LNCaP clone FGC (cell line): ENCODE measurements at places on chromosomes 3 and 15.

DNA sequence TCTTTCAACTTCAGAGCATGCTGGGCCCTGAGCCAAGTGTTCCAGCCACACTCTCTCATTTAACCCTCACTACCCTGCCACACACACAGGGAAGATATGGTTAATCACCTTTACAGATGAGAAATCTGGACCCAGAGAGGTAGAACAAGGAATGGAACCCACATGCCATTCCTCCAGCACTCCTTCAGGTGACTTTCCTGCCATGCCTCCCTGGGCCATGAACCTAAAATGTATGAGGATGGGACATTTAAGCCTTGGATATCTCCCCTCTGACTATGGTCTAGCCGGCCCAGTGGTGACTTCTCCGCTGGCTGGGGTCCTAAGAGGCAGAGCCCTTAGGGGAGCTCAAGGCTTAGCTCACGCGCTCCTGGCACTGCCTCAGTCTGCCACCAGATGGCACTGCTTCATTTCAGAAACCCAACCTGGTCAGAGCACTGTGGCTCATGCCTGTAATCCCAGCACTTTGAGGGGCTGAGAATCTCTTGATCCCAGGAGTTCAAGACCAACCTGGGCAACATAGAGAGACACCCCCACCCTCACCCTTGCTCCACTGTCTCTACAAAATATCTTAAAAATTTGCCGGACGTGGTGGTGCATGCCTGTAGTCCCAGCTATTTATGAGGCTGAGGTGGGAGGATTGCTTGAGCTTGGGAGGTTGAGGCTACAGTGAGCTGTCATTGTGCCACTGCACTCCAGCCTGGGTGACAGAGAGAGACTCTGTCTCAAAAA, 2.2 kb upstream of the DCAF1 start:
- peak; percentile 32 for DNase-seq

DNA sequence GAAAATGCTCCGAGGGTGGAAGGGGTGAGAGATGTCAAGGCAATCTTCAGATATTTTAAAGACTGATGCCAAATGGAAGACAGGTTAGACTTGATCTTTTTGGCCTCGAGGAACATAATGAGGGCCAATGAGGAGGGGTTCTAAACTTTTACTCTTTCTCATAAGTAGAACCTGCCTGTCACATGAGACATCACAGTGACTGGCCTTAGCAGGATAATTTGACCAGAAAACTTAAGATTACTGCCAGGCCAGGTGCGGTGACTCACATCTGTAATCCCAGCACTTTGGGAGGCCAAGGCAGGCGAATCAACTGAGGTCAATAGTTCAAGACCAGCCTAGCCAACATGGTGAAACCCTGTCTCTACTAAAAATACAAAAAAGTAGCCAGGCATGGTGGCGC, 12.2 kb downstream of the TM4SF4 start:
- no peak for DNase-seq

- DNase-seq: no peak
These were observed 197.7 kb upstream of the CTNNB1 start for GRCh38 chr3:41001556-41001955.

- DNase-seq: no peak
These were observed 27.7 kb upstream of the PLXNA1 start for GRCh38 chr3:126955004-126955790.

DNA sequence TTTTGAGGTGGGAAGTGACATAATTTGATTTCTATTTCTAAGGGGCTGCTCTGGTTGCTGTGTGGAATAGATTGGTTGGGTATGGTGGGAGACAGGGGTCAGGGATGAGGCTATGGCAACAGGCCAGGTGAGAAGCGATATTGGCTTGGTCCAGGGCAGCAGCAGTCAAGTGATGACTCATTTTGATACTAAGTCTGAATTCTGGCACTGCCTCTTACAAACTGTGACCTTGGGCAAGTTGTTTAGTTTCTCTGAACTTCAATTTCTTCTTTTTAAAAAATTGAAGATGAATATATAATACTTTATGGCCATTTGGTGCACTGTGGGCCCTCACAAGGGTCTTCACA, 40.4 kb upstream of the CLSTN2 start:
- DNase-seq: no peak

- DNase-seq: no peak
These were observed 139.7 kb upstream of the CPNE4 start for GRCh38 chr3:132174500-132174899.

GRCh38 chr15:43127752-43128151, 5.6 kb upstream of the TMEM62 start:
- DNase-seq: peak; percentile 97

- DNase-seq: no peak
These were observed 8.1 kb upstream of the MINDY4B start for GRCh38 chr3:150913133-150913922.

DNA sequence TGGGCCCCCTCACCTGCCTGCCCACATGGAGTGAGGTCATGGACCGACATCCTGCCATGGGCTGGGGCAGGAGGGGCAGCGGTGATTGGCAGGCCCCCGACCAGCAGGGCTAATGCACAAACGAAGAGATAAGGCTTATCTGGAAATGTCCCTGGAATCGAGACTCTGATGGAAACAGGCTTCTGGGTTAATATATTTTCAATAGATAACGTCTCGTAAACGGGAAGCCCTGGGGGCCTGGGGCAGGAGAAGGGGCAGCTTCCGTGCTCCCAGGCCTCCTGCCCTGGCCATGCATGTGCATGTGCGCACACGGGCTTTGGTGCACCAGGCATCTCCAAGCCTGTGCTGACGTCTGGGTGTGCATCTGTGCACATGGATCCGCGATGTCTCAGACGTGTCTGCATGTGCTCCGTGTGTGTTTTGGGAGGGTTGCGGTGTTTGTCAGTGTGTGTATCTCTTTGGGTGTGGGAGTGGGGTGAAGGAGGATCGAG, 55.1 kb downstream of the DNAJB8 start:
- no peak for DNase-seq

DNA sequence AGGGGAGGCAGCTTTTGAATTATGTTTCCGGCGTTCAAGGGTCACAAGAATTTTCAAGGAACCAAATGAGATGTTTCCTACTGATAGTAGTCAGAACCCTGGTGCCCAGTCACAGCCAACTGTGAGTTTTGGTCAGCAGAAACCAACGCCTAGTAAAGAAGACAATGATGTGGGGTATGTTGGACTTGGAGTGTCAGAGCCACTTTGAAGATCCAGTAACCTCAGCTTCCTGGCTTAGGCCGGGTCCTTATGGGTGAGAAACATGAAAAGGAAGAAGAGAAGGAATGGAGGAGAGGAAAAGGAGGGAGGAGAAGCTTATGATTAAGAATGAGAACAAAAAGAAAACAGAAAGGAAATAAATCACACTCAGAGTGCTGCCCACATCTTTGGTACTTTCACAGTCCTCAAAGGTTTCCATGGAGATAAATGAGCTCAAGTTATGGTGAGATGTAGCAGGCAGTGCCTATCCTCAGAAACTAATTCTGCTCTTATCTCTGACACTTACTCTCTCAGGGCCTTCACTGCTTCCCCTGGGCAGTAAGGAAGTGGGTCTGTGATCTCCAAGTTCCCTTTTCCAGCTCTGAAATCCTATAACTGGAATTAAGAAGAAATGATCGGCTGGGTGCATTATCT, 2.0 kb upstream of the MCF2L2 start:
- no peak for DNase-seq

DNA sequence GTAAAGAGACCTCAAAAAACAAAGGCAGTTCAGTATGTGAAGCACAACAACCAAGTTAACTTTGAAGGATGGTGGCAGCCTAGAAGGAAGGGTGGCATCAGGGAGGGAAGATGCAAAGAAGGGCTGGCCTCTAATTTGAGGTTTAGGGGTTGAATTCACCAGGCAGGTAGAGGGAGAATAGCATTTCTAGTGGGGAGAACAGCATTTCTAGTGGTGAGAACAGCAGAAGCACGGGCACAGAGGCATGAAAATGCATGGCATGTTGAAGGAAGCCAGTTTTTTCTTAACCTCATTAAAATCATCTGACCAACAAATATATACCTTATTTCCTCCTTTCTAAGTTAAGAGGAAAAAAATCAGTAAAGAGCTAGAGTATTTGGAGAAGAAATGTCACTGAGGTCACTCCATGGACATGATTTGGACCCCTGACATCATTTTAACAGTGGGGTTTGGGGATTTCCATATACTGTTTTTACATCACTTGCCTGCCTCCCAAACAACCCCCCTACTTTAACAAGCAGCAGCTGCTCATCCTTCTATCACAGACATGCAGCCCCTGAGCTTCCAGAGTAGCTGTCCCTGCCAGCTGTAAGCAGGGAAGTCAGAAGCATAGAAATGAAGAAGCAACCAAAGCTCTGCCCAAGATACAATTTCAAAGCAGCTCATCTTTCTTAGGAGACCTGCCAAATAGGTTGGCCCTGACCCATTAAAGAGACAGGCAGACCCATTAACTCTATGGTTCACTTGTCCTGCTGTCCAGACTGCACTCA, 2.4 kb upstream of the POPDC2 start:
- peak; percentile 33 for DNase-seq

DNA sequence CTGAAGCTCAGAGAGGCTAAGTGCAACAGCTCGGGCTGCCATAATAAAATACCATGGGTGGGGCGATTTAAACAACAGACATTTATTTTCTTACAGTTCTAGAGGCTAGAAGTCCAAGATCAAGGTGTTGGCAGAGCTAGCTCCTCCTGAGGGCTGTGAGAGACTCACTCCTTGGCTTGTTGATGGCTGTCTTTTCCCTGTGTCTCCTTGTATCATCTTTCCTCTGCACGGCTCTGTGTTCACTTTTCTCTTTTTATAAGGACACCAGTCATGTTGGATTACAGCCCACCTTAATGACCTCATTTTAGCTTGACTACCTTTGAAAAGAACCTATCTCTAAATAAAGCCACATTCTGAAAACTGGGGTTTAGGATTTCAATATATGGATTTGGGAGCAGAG, 129.7 kb downstream of the RPL22L1 start:
- DNase-seq: no peak

DNA sequence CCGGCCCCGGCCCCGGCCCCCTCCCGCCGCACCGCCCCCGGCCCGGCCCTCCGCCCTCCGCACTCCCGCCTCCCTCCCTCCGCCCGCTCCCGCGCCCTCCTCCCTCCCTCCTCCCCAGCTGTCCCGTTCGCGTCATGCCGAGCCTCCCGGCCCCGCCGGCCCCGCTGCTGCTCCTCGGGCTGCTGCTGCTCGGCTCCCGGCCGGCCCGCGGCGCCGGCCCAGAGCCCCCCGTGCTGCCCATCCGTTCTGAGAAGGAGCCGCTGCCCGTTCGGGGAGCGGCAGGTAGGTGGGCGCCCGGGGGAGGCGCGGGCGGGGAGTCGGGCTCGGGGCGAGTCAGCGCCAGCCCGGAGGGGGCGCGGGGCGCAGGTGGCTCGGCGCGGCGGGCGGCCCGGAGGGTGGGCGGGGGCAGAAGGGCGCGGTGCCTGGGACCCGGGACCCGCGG, 352 bp downstream of the CHRD start:
- DNase-seq: no peak

GRCh38 chr3:137264071-137264820, 306.5 kb downstream of the IL20RB start:
- no peak for DNase-seq

DNA sequence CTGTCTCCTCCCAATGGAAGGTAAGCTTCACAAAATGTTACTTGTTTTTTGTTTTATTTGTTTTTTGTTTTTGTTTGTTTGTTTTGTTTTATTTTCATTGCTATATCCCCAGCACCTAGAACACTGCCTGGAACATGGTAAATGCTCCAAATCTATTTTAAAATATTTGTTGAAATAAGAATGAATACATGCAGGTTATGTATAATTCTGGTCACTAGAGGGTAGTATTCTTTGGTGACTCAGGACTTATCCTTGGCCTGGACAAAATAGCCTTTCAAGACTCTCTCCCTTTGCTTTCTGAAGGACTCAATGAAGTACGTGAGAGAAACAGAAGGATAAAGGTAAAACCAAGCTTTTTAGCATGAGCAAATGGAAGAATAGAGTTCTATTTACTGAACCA, 46.9 kb upstream of the PPP2R3A start:
- no peak for DNase-seq

DNA sequence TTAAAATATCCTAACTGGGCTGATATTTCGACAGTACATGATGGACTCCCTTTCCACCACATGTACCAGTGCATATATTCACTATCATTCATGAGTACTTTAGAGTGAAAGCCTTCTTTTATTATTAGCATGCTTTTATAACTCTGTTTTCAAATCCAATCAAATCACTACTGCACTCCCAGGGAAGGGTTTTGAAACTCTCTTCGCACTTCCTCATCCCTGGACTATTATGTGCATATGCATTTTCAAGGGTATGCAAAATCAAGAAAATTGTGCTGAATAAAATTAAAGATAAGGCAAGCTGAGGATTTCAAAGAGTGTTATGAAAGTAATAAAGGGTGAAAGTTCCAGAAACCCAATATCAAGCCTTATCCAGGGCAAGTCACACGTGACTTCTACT, 411.4 kb upstream of the PDZRN3 start:
- DNase-seq: no peak

GRCh38 chr15:77608774-77609173, 23.9 kb downstream of the LINGO1 start:
- no peak for DNase-seq

- no peak for DNase-seq
These were observed 165.6 kb downstream of the STAG1 start for GRCh38 chr3:136586580-136586979.

DNA sequence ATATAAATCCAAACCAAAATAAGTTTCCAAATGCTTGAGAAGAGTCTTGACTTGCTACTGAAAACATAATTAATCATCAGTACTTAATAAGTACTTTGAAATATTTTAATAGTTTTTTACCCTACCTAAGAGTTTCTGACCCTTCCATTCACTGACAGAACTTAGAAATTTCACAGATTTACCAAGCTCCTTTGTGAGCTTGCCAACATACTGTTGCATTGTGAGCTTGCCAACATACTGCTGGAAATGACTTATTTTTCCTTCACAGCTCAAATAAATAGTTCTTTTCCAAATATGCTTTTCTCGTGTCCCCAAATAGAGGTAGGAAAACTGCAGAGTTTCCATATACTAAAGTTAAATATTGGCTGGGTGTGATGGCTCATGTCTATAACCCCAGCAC, 9.6 kb upstream of the AADAC start:
- DNase-seq: no peak

- DNase-seq: no peak
These were observed 65.9 kb upstream of the PLXND1 start for GRCh38 chr3:129672412-129672811.

GRCh38 chr3:13278783-13279531, 141.2 kb downstream of the NUP210 start:
- DNase-seq: no peak

- no peak for DNase-seq
These were observed 1.5 kb downstream of the SEMA6D start for GRCh38 chr15:47718497-47719437.

GRCh38 chr15:80367661-80368060, 36.5 kb upstream of the ARNT2 start:
- no peak for DNase-seq
